Stimulated activated CD8-positive, alpha-beta memory T cell treated with anti-CD3 and anti-CD28 coated beads, Interleukin-7, amount 100 ng/mL, for 1 hour (primary cell): ENCODE measurements at places on chromosomes 3 and 15.

- no peak for DNase-seq
Observed at GRCh38 chr3:81452418-81452817, 309.0 kb downstream of the GBE1 start.

DNA sequence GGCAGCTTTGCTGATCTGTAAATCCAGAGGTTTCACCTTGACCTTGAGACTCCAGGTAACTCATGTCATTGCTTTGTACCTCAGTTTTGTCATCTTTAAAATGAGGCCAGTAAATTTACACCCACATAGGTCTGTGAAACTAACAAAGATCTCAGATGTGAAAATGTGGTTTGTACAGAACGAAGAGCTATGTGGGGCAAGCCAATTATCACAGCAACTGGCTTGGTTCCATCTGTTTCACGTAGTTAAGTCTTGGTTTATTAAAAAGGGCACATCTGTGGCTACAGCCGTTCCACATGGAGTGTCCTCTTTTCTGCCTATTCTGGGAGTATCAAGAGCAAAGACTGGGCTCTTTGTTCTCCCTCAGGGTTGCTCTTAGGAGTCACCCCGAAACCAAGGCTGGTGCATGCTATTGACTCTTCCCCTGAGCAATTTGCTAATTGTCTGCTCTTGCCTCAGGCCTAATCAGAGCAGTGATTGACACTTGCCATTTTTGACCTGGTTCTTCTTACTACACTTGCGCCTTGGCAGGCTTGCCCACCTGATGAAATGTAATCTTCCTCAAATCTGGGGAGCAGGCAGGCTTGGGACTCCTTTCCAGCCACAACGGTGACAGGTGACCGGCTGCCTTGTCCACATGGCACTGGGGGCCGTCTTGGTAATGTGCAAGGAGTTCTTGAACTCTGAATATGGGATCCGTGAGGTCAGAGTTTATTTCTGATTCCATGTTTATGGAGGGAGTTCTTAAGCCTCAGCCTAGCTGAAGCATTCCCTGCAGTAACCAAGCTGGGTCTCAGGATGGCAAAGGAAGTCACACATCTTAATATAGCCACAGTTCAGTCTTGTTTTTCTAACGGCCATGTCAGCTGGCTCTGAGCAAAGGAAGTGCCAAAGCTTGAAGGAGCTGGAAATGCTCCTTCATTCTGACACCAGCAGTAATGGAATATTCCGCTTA is 40.1 kb downstream of the EAF1 start:
- DNase-seq: no peak

- DNase-seq: no peak
Observed at GRCh38 chr3:68662176-68662575, 270.2 kb downstream of the TAFA4 start.

DNA sequence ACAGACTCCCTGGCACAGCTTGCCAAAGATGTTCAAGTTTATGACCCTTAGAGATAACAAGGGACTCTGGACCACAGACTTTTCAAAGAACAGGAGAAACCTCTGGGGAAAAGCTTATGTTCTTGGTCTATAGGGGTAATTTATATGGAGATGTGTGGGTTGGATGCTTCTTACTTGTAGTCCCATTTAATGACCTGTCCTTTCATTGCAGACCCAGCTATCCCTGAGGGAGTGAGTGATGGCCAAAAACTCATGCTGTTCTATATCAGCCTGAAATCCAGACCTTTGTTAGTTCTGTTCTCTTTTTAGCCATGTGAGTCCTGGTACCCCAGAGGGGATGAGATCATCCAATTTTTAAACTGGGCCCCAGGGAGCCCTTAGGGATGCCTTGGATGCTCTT is 43.7 kb upstream of the MRPL3 start:
- no peak for DNase-seq

- peak; percentile 17 for DNase-seq
Observed at GRCh38 chr15:73677146-73677607, 7.0 kb upstream of the CD276 start.

DNA sequence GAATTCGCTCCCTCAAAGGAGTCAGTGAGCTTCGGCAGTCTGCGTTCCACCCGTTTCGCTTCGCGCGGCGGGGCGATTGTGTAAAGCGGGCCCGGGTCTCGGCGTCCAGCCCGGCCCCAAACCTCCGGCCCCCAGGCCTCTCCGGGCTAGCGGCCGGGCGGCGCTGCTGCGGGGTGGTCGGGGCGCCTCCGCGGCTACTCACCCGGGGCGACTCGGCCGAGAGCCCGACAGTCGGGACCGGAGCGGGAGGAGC is 412 bp downstream of the CHDH start:
- DNase-seq: no peak

DNA sequence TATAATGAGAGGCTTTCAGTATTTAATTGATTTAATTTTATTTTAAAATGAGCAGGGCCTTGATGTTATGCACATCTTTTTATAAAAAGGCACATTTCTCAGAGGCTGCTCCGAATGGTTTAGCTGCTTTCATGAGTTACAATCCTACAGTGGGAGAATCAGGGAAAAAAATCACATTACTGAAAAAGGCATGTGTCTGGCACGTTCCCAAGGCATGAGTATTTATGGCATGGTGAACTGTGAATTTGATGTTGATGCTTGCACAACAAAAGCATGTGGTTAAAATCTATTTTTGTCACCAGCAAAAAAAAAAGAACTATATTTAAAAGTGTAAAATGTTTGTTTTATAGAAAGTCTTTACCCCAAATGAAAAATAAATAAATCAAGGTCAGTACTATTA is 485.2 kb upstream of the ROBO2 start:
- no peak for DNase-seq

DNA sequence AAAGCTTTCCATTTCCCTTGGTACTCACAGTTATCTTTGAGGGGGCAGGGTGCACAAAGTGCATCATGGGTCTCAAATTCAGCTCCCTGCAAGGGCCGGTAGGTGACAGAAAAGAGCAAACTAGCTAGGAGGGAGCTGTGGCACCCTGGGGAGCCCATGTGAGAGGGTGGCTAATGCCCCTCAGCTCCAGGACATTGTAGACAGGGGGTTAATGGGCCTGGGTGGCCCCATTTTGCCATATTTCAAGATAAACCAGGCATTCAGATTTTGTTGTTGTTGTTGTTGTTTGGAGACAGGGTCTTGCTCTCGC is 3.7 kb upstream of the SLC6A6 start:
- no peak for DNase-seq

GRCh38 chr3:66004244-66004643 is 34.5 kb downstream of the MAGI1 start:
- DNase-seq: no peak

- DNase-seq: no peak
Observed at GRCh38 chr15:74396146-74396438, 28.6 kb upstream of the CYP11A1 start.

DNA sequence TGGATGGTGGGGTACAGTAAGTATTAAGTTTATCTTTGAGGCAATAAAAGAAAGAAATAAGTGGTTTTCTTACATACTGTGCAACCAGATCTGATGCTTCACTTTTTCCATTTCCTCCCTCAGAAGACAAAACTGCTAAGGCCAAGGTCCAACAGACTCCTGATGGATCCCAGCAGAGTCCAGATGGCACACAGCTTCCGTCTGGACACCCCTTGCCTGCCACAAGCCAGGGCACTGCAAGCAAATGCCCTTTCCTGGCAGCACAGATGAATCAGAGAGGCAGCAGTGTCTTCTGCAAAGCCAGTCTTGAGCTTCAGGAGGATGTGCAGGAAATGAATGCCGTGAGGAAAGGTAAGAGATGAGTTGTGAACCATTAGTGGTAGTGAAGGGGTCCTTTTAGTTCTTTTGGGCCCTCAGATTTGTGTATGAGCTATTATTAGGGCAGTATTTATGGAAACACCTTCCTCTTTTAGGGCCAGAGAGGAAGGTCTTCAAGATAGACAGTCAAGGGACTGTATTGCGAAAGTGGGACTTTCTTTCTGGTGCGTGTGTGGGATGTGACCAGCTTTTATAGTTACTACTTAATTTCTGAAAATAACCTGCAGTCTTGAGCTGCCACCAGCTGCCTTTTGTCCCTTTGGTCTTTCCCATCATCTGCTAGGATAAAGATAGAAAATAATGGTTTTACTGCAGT is 4.6 kb downstream of the ALAS1 start:
- no peak for DNase-seq

DNA sequence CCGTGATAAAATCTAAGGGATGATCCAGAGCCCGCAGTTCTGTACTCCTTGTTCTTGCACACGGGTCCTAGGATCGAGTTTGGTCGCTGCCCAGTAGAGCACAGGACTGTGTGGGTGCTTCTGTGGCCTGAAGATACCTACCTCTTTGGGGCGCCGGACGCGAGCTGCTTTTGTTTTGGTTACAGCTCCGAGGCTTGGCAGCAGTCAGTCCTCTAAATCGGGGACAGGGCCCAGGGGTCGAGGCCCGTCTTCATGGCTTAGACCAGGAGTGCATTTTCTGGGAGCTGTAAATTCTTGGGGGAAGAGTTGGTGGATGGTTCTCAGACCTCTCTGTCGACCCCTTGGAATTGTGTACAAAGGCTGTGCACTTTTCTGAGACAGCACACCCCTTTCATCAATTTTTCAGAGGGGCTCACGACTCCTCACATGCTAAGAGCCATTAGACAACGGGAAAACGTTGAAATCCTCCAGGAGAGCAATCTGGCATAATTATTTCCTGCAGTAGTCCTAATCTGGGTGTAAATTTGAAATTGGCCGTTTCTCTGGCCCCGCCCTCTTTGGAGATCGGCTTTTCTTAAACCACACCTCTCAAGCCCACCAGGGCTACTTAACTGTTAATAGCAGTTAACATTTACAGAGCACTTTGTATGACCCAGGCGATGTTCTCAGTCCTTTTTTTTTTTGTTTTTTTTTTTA is 928 bp downstream of the CEP97 start:
- no peak for DNase-seq

GRCh38 chr3:62672270-62672987 is 202.8 kb downstream of the CADPS start:
- DNase-seq: no peak

GRCh38 chr3:56758539-56758981 is 43.2 kb downstream of the ARHGEF3 start:
- DNase-seq: no peak
